Regular cardiac myocyte (primary cell): ENCODE measurements at places on chromosomes 7 and 10. TPM values are rescaled to one million over a fixed set of nuclear protein-coding genes. Genes with fewer than 3 reads are reported as not detected.

Gene HOXA1
- total RNA-seq, result not detected in 2 replicates

Gene TDRD1
- 1.9 and 5.1 TPM in 2 replicates for total RNA-seq

Gene VWA2
- under 0.01 TPM in 2 replicates for total RNA-seq

Gene LRRC17
- total RNA-seq, result 70.0 and 147 TPM in 2 replicates

Gene OLAH
- total RNA-seq, result 0.38 and 2.5 TPM in 2 replicates

Gene GSTO2
- 2.3 and 2.5 TPM in 2 replicates for total RNA-seq

Gene PDE6C
- not detected in 2 replicates for total RNA-seq
